ENCODE measurements at places on chromosomes 6 and 20.

GRCh38 chr6:108526739-108527174 is 34.0 kb upstream of the FOXO3 start:
- no peak for DNase-seq

GRCh38 chr6:136326038-136326553 is 36.5 kb upstream of the BCLAF1 start:
- no peak for DNase-seq

DNA sequence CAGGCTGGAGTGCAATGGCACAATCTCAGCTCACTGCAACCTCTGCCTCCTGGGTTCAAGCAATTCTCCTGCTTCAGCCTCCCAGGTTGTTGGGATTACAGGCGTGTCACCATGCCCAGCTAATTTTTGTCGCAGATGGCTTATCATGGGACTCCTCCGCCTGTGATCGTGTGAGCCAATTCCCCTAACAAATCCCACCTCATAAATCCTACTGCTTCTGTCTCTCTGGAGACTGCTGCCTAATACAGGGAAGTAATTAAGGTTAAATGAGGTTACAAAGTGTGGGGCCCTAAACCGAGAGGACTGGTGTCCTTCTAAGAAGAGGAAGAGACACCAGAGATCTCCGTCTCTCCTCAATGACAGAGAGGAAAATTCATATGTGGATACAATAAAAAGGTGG is 52.0 kb downstream of the TRPC4AP start:
- peak; percentile 6 for DNase-seq

- no peak for DNase-seq
Observed at GRCh38 chr6:158347335-158347734, 35.1 kb downstream of the TULP4 start.

- no peak for DNase-seq
Observed at GRCh38 chr6:137013738-137014602, 30.8 kb downstream of the IL20RA start.

- DNase-seq, result no peak
Observed at GRCh38 chr20:36051318-36052116, 83.1 kb downstream of the CNBD2 start.

DNA sequence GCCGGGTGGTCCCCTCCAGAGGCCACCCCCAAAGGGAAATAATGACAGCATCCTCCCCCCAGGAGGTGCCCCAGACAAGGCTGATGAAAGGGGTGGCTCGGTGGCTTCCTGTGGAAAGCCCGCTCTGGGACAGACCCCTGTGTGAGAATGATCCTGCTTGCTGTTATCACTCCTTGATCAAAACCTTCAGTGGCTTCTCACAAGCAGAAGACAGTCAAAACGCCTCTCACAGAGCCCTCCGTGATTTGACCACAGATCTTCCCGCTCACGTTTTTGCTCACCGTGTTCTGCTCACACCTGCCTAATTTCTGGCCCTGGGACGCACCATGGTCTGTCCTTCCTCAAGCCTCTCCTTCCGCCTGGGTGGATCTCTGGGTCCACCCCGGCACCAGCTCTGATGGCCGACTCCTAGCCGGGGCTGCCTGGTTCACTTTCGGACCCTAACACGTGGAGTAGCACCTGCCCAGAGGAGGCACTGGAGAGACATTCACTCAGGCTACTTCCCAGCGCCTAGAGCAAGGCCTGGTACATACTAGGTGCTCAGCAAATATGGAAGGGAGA is 210.4 kb downstream of the ANKRD60 start:
- no peak for DNase-seq

- peak; percentile 60 for DNase-seq
Observed at GRCh38 chr6:28742668-28743270, 181.0 kb downstream of the TRIM27 start.

- no peak for DNase-seq
Observed at GRCh38 chr6:140230282-140230681, 855.8 kb upstream of the CITED2 start.

DNA sequence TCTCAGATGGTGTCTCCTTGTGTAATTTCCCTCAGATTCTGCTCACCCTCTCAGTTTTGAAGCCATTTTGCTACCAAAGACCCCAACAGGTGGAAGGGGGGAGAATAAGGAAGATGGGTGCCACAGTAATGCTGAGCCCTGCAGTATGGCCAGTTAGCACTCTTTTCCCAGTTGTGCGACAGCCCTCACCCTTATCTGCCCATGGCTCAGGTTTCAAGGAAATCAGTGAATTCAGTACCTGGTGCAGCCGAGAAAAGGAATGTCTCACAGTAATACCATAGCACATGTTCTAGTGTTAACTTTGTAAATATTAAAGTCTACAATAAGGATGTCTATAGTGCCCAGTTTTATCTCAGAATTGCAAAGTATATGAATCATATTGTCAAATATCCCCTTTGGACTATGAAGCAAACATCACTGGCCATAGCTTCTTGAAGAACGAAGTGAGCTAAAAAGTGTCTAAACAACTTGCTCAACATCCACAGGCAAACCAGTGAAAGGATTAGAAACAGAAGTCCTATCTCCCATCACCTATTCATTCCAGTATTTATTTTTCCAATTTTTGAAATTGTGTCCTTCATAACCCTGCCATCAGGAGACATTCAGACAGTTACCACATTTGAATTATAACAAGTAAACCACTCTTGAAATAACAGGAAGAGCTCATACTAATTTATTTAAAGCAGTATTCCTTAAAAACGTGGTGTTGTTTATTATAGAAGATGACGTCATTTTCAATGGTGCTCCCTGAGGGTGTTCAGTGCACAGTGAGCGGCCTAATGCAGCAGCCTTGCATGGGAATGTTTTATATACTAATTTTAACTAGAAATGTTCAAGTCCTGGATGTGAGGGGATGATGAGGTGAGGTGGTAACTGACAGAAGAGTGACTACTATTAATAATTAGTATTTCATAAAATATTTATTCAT is 366.2 kb downstream of the TFAP2A start:
- no peak for DNase-seq

GRCh38 chr6:41626917-41627316 is 11.4 kb upstream of the MDFI start:
- DNase-seq, result no peak

DNA sequence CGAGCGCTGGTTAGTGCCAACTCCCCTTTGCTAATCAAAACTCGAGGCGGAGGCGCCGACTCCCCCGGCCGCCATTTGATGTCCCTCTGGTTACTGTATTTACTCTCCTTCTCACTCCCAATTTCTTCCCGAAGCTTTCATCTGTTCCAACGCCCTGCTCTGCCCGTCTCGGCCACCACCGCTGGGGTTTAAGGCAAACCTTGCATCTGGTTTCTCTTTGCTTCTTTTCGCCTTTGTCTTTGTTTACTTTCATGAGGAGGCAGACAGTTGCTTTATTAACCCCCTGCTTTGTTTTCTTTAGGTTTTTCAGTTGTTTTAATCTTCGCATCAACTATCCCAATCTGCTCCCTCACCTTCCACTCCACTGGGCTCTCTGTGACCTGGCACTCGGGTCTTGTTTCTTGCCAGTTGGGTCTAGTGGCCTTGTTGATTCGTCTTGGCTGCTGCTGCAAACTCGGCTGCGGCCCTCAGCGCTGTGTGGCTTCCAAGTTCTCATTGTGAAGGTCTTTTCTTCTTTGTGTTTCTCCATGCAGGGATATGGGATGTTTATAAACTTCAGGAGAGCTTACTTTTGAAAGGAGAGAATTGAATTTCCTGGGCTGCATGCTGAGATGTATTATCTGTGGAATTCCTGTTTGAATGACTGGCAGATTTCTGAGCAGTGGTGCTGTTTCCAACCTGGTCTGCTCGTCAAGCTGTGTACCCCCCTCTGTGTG is 155.1 kb downstream of the CDC5L start:
- DNase-seq, result no peak

DNA sequence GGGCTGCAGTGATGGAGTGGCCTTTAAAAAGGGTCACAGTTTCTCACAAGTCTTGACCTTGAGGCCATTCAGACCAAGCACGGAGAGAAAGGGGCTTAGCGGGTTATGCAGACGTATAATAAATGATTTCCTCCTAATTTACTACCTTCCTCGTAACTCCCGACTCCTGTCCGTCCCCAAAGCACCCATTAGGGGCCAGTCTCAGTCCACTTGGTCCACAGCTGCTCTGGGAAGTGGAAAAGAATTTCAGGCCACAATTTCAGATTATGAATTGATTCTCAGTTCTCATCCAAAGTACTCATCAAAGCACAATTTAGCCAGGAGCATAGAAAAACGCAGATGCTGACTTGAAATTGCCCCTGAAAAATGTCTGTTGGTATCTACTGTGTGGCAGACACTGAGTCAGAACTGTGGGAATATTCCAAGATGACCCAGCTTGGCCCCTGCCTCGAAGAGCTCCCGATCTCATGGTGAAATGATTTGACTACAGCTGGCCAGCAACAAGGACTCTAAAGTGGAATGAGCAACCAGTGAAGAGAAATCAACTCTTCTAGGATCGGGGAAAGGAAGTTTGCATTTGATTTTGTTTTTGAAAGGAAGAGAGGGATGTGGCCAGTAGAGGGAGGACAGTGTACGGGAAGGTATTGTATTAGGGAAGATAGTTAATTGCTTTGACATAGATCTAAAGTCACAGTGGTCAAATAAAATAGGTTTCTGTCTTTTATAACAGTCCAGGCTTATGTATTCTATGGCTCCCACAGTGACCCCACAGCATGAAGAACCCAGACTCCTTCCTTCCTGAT is 15.2 kb upstream of the STK35 start:
- no peak for DNase-seq

All from nephron progenitor cell (in vitro differentiated cells).